ENCODE measurements at places on chromosomes 12 and 14.

DNA sequence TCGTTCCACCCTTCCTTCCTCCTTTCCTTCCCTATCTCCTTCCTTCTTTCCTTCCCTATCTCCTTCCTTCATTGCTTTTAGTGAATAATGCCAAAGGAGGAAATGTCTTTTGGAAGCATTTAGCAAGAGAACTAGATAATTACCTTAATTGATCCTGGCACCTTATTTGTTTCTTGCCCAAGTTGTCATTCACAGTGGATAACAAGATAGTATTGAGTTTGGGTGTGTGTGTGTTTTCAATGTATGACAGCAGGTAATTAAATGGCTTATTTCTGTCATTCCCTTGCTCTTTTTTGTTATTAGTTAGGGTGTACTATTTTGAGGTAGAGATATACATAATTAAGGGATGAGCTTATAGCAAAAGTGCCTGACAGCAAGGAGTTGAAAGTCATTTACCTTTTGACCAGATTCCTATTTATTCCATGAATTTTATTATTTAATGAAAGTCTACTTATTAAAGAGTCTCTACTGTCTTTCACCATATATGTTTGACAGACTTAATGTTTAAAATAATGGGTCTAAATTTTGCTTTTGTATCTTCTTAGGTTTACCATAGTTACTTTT, 30.2 kb downstream of the EID3 start:
- DNase-seq, result no peak

GRCh38 chr12:121064116-121064515, 25.1 kb upstream of the OASL start:
- no peak for DNase-seq

- DNase-seq, result no peak
Measured at GRCh38 chr14:44404036-44404435, 103.0 kb downstream of the FSCB start.

DNA sequence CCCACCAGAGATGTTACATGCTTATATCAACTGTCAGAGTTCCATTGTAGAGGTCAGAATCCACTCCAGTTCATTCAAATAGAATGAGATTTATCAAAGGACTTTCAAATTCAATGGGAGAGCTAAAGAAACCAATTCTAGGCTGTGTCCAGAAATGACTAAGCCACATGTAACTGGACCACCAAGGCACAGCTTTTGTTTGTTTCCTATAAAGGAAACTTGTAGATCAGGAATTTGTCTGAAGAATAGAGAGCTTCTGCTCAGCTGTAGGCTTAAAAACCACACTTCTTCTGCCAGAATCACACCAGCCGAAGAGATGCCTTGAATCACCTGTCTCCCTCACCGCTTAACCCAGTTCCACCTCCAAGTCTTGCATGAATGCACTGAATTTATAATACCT, 134.0 kb upstream of the NEDD1 start:
- no peak for DNase-seq

GRCh38 chr14:88137327-88137726, 132.4 kb downstream of the GPR65 start:
- no peak for DNase-seq

DNA sequence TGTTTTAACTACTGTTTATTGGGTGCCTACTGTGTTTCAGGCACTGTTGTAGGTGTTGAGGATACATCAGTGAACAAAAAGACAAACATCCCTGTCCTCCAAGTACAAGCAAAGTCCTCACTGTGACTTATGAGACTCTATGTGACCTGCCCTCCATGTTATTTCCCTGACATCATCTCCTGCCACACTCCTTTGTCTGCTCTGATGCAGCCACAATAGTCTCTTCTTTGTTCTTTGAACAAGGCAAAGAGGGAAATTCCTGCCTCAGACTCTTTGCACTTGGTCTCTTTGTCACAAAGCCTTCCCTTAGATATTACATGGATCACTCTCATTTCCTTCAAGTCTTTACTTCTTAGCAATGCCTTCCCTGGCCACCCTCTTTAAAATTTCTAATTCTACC, 240.1 kb upstream of the SRRM4 start:
- DNase-seq, result no peak

DNA sequence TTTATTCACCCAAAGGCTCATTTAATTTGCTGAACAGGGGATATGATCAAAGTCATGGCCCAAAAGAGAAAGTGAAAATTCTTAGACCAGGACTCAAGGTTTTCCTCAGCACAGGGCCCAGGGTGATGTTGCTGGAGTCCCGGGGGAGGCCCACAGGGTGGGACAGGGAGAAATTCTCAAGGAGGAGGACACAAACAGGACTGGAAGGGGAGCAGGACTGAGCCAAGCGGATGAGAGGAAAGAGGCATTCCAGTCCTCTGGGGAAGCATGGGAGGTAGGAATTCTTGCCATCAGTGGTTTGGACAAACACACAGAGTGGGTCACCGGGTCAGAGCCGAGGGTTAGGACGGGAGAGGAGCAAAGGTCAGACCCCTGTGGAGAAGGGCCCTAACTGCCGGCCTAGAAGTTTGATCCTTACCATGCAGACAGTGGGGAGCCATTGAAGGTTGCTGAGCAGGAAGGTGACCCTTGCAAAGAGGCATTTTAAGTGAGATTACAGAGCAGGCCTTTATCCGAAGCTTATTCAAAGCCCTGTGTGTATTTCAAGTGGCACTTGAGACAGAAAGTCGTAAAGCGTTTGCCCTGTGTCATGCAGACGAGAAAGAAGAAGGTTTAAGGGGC, 68.4 kb upstream of the PTGR2 start:
- no peak for DNase-seq

GRCh38 chr12:34390171-34390841, 368.0 kb downstream of the ALG10 start:
- DNase-seq, result no peak

- no peak for DNase-seq
Measured at GRCh38 chr12:22348208-22348607, 13.7 kb upstream of the ST8SIA1 start.

DNA sequence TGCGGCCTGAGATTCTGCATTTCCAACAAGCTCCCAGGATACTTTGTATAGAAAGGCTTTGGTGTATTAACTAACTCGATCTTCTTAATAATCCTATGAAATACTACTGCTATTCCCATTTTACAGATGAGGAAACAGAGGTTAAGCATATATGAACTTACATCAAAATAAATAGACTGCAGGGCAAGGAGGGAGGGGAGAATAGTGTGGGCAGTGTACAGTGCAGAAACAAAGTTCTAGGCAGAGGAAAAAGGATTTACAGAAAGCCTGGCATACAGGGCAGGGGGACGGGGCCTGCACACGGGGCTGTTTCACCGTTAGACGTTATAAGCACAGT, 19.0 kb downstream of the NINJ2 start:
- no peak for DNase-seq

- no peak for DNase-seq
Measured at GRCh38 chr14:95183082-95183481, 25.8 kb upstream of the DICER1 start.

DNA sequence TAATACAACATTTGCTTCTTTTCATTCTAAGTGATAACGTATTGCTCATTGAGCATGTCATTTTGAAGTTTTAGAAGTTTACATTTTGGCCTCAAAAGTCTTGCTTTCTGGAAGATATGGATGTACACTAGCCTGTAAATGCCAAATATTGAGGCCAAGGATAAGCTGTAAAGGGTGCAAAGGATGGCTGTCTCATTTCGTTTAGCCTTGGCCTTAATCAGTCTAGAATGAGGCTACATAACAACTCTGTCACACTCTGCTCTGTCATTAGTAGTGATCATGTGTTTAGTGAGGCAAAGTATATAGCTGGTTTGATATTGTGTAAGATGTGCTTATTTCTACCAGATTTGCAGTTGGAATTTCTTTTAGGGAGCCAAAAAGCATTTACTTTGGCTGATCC, 344.5 kb downstream of the TMTC2 start:
- no peak for DNase-seq

Measured in stimulated activated CD8-positive, alpha-beta memory T cell treated with anti-CD3 and anti-CD28 coated beads, Interleukin-12 subunit alpha, Interleukin-12 subunit beta, amount 100 ng/mL, for 4 hours (primary cell).